ENCODE measurements at places on chromosomes 6 and 20. TPM values are rescaled to one million over a fixed set of nuclear protein-coding genes. Genes with fewer than 3 reads are reported as not detected.

VGLL2 gene
- total RNA-seq: not detected

C20orf144 gene
- 0.08 TPM for total RNA-seq

GABBR1 gene
- total RNA-seq: 12.3 TPM

EXOC2 gene
- 18.0 TPM for total RNA-seq

MYLK2 gene
- total RNA-seq: 0.72 TPM

LINC00237 gene
- not detected for total RNA-seq
